ENCODE measurements at places on chromosomes 3 and 15.

- peak; percentile 80 for DNase-seq
Measured at GRCh38 chr3:57060089-57060821, at the start of gene SPATA12. TSS of gene SPATA12 (plus strand) at chr3:57060664. CDS start at chr3:57073695, 13,031 bp downstream.

DNA sequence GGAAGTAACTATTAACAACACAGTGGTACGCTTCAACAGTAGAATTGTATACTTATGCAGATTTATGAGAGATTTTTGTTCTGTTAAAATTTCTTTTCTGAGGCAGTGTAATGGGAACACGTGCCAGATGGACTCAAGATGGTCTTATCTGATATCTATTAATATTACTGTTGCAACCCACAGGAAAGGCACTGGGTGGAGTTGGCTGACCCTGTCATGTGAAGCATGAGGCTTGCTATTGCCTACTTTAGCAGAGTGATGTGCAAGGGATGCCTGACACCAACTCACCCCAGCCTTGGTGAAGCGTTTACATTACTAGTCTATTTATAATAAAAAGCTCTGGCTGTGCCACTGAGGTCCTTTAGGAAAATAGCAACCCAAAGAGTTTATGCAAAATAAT is 19.8 kb upstream of the ARNT2 start:
- DNase-seq: no peak

- DNase-seq: no peak
Measured at GRCh38 chr3:162132981-162133380, 636.4 kb downstream of the OTOL1 start.

GRCh38 chr3:48847053-48847503 is 596 bp downstream of the PRKAR2A start:
- peak; percentile 31 for DNase-seq

- no peak for DNase-seq
Measured at GRCh38 chr3:54176106-54176505, 53.8 kb downstream of the CACNA2D3 start.

DNA sequence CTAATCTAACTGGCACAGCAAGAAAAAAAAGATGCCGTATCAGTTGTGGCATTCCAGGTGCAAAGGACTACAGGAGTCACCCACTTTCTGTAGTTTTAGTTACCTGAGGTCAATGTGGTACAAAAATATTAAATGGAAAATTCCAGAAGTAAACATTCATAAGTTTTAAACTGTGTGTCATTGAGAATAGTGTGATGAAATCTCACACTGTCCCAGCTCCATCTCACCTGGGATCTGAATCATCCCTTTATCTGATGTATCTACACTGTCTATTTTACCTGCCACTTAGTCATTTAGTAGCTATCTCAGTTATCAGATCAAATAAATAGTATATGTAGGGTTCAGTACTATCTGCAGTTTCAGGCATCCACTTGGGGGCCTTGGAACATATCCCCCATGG is 26.7 kb downstream of the GBE1 start:
- no peak for DNase-seq

- no peak for DNase-seq
Measured at GRCh38 chr3:50182533-50183099, 8.8 kb upstream of the GNAT1 start.

- no peak for DNase-seq
Measured at GRCh38 chr3:190746531-190746930, 116.0 kb downstream of the GMNC start.

GRCh38 chr3:197561926-197562325 is 6.2 kb upstream of the BDH1 start:
- no peak for DNase-seq

GRCh38 chr3:144294659-144295538 is 323.3 kb downstream of the DIPK2A start:
- no peak for DNase-seq

DNA sequence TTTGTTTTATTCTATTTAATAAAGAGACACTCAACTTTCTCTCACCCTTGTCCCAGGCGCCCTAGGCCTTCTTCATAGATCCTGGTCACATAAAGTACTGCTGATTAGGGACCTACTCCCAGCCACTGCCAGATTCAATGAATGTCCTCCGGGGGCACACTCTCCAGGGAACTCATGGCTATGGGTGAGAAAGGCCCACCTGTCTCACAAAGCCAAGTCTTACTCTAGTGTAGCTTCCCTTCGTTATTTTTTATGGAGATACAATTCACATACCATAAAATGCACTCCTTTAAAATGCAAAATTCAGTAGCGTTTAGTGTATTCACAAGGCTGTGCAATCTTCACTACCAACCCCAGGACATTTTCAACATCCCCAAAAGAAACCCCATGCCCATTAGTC is 87.8 kb downstream of the ADCY5 start:
- no peak for DNase-seq

DNA sequence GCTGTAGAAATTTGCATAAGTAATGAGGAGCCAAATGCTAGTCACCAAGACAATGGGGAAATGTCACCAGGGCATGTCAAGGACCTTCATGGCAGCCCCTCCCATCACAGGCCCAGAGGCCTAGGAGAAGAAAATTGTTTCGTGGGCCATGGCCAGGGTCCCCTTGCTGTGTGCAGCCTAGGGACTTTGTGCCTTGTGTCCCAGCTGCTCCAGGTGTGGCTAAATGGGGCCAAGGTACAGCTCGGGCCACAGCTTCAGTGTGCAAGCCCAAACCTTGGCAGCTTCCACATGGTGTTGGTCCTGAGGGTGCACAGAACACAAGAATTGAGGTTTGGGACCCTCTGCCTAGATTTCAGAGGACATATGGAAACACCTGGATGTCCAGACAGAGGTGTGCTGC is 208.8 kb upstream of the TBC1D5 start:
- DNase-seq: no peak

GRCh38 chr15:39407116-39407515 is 173.8 kb upstream of the THBS1 start:
- no peak for DNase-seq
